ENCODE measurements at places on chromosomes 5 and 9.

DNA sequence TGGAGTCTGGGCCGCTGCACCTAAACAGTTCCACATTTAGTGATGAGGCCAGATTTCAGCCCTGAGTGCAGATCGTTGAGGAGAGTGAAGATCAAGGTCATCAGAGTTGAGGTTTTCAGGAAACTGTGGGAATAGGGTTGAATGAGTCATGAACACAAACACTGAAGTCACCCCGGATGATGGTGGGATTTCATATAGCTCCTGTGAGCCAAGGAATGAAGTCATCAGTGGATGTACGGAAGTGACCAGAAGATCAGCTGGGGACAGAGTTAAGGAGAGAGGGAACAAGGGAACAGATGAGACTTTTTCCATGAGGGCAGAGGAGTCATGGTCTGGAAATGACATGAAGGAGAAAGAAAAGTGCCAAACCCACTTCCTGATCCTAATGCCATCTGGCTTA lies 36.5 kb downstream of the PALM2AKAP2 start:
- DNase-seq = peak; percentile 48

GRCh38 chr5:69279517-69279916 lies 44.8 kb downstream of the CDK7 start:
- DNase-seq = no peak

- DNase-seq = peak; percentile 75
Measured at GRCh38 chr5:1133510-1134201, 21.8 kb upstream of the SLC12A7 start.

GRCh38 chr5:113217619-113218184 lies 217.1 kb downstream of the TSSK1B start:
- DNase-seq = no peak

- no peak for DNase-seq
Measured at GRCh38 chr9:87765521-87765920, 39.6 kb downstream of the CTSL start.

DNA sequence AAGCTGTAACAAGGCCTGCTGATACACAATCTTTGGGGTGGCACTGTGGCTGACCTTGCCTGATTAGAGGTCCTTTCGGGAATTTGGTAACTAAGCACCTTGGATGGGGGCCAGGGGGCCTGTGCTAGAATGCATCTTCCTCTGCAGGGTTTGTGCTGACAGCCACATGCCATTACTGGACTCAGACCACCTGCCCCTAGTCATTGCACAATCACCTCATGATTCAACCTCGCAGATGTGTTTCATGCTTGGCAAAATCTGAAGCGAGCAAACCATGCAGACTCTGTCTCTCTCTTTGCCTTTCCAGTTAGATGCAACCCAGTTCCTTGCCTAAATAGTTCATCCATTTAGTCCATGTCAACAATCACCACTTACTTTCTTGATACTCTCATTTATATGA lies 96.5 kb upstream of the ERCC6L2 start:
- peak; percentile 56 for DNase-seq

DNA sequence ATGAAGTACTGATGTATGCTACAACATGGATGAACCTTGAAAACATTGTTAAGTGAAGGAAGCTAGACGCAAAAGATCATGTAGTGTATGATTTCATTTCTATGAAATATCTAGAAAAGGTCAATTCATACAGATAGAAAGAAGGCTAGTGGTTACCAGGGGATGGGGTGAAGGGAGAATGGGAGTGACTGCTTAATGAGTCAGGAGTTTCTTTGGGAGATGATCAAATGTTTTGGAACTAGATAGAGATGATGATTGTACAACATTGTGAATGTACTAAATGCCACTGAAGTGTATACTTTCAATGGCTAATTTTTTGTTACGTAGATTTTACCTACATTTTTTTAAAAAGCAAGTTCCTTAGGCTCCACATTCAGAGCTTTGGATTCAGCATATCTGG lies 14.9 kb upstream of the DELE1 start:
- DNase-seq = no peak

- no peak for DNase-seq
Measured at GRCh38 chr9:89814340-89815040, 209.7 kb downstream of the GADD45G start.

All from NB4 (cell line).